ENCODE measurements at places on chromosomes 11 and 22.

DNA sequence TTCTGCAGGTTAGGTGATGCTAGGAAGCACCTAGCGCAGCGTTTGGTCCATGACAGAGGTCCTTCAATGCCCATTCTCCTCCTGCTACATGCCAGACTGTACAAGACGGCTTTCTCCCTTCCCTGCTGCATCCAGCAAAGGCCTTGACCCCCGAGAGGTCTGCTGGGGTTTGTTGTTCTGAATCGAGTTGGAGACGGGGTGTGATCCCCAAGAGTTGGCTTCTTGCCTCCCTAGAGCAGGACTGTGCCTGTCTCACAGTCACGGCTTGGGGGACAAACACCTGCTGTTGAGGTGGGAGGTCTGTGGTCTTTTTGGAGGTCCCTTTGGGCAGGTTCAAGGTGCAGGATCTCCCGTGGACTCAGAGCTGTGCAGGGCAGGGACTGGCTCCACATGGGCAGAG lies 352.3 kb upstream of the B3GAT1 start:
- DNase-seq, result no peak

DNA sequence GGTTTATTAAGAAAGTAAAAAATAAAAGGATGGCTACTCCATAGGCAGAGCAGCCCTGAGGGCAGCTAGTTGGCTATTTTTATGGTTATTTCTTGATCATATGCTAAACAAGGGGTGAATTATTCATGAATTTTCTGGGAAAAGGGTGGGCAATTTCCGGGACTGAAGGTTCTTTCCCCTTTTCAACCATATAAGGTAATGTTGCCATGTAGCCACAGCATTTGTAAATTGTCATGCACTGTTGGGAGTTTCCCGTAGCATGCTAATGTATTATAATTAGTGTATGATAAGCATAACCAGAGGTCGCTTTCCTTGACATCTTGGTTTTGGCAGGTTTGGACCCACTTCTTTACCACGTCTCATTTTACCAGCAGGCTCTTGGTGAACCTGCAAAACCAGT lies 610.4 kb upstream of the B3GAT1 start:
- no peak for DNase-seq

DNA sequence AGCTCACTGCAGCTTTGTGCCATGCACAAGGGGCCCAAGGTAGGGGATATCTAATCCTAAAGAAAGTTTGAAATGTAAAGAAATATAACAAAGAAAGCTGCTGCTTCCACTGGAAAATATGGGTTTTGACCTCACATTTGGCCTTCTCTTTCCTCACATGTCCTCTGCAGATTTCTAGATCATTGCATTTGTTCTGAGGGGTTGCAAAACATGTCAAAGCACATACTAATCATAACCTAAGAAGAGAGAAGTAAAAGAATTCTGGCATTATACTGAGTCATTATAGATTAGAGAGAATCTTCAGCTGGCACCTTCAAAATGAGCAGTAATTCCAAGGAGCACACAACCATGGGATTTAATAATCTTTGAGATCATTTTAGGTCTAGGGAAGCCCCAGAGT lies 92.5 kb upstream of the CHRM4 start:
- no peak for DNase-seq

- no peak for DNase-seq
Measured at GRCh38 chr11:134521452-134522289, 109.6 kb upstream of the B3GAT1 start.

- DNase-seq, result no peak
Measured at GRCh38 chr11:88104408-88104807, 70.8 kb downstream of the RAB38 start.

DNA sequence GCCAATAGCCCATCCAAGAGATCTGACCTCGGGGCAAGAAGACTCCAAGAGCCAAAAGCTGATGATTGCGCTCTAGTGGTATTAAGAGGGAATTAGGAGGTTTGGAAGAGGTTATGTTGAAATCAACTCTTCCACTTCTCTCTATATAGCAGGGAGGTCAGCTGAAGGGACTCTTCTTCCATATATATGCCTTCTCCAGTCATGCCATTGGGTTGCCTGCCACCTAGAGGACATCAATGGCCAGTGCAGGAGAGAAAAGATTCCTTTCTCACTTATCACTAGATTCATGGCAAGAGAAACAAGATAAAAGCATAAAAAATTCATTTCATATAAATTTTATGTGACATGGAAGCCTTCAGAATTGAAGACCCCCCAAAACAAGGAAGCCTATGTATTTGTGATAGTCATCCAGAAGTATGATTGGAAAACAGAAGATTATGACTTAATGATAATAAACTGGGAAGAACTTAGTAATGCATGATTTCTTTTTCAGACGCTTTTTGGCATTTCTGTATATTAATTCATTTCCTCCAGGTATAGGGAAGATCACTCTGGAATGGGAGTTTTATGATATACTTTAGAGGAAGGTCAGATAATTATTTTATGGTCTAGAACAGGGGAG lies 435.1 kb upstream of the DDI1 start:
- DNase-seq, result no peak

DNA sequence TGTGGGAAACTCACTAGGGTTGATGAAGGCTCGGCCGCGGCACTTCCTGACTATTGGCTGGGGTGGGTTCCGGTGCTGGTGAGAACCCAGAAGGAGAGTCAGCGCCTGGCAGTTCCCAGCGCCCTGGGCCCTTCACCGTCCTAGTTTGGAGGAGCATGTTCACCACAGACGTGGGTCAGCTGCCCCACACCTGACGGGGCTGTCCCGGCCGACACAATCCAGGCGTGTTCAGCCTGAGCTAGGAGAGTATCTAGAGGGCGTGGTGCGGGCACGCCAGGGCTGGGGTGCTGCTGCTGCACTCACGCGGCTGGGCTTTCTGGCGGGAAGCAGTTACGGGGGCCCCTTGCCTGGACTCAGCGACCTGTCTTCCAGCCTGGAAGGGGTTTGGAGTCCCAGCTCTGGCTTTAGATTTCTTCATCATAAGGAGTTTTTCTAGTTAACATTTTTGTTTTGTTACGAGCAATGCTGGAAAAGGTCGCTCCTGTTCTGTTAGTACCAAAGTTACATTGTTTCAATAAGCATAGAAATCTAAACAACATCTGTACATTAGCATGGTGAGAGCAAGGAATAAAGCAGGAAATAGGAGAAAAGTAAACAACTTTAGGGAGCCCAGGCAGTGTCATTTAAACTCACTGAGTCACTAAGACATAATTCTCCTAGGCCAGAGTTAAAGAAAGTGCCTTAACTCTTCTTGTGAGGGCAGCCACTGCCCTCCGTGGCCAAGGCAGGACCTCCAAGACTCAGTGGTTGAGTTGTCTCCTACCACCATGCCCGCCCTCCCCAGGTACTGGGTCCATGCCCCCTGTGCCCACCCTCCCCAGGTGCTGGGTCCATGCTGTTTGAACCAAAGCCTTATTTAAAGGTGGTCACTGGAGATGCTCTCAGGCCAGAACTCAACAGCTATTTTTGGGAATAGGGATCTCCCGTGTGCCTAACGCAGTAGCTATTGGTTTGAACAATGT lies 12.1 kb upstream of the ADORA2A start:
- DNase-seq, result no peak
